NCI-H1417 treated with DMSO at 0.1 percent for 48 hours (cell line): ENCODE measurements at places on chromosomes 12 and 14.

- DNase-seq = peak; percentile 38
Measured at GRCh38 chr12:124217508-124218242, 77.2 kb upstream of the RFLNA start.

DNA sequence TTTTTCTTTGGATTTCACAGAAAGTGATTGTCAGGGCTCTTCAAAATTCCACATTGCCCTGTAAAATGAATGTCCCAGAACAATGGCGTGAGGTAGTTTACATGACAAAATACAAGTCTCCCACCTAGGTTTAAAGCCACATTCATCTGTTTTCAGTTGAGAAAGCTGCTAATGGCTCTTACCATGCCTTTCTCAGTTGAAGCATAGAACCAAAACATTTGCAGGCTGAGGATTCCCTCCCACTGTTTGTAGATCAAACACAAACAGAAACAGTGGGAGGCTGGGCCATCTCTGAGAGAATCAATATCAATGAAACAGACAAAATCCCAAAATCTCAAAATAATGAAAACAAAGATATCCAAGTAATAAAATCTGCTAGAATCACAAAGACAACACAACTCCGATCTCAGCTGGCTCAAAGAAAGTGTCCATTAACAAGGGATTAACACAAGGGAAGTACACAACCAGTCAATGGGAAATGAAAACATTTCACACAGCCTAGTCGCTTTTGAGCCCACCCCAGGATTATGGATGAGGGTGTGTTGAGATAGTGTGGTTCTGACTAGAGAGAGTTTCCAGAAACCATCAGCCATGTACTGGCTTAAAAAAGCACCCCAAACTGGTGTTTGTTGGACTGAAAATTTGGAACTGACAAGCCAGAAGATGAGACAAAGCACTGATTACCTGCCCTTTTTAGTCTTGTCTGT lies 54.5 kb upstream of the TMEM260 start:
- no peak for DNase-seq

GRCh38 chr12:3186546-3187215 lies 109.5 kb downstream of the TSPAN9 start:
- no peak for DNase-seq

DNA sequence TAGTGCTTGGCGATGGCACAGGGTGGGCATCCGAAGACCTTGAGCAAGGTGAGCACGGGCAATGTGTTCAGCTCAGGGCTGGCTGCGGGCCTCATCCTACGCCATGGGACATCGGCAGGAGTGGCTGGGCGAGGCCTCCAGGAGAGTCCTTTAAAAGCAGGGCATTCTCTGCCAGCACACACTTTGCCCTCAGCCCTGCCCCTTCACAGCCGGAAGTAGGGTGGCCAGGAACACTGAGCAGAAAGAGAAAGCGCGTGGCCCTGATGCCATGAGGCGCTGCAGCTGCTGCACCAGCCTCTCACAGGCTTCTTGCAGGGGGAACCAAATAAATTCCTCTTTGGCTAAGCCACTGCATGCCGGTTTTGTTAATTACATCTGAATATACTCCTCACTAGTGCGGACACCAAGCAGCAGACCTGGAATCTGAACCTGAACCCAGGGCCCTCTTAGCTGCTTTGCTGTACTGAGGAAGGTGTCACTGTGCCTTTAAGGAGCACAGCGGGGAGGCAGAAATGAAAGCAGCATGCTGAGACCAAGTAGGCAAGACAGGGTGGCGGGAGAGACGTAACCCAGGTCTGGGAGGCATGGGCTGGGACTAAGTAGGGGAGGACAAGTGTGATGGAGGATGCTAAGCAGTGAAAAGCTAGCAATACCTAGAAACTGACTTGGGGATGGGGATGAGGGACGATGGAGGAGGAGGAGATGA lies 155.2 kb downstream of the TTC7B start:
- DNase-seq = no peak

GRCh38 chr12:57549909-57550640 lies at the start of gene KIF5A:
Gene KIF5A (plus strand): TSS chr12:57550044. CDS start chr12:57550272, 228 bp downstream.
- no peak for DNase-seq

GRCh38 chr12:3311491-3312103 lies 179.4 kb upstream of the PRMT8 start:
- DNase-seq = no peak

DNA sequence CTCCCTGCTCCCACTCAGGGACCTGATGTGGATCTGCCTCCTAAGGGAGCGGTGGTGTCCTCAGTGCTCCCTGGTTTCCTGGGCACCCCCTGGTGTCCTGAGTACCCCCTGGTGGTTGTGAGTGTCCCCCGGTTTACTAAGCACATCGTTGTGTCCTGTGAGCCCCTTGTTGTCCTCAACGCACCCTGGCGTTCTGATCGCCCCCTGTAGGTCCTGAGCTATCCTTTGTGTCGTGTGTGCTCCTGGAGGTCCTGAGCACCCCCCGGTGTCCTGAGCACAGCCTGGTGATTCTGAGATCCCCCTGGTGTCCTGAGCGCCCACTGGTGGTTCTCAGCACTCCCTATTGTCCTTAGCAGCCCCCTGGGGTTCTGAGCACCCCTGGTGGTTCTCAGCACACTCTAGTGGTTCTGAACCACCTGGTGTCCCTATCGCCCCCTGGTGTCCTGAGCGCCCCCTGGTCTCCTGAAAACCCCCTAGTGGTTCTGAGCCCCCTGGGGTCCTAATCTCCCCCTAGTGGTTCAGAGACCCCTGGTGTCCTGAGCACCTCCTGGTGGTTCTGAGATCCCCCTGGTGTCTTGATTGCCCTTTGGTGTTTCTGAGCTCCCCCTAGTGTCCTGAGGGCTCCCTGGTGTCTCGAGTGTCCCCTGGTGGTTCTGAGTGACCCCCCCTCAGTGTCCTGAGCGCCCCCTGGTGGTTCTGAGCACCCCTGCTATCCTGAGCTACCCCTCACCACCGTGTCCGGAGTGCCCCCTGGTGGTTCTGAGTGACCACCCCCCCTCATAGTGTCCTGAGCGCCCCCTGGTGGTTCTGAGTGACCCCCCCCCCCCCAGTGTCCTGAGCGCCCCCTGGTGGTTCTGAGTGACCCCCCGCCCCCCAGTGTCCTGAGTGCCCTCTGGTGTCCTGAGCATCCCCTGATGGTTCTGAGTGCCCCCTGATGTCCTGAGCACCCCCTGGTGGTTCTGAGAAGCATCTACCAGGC lies 615.1 kb downstream of the TMEM121 start:
- no peak for DNase-seq

DNA sequence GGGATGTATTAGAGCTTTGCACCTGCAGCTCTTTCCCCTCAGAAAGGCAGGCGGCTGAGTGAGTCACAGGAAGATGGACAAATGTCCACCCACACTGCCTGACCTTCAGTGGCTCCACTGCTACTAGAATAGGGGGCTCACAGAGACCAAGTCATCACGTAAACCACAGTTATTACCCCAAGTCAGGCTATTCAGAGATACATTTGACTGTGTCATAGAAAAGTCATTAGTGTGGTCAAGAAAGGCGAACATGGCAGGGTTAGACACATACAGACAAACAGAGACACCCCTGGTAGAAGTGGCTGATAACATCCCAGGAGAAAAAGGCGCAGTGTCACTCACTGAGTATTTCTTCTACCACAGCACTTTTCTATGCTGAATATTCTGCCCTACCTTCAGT lies 36.0 kb downstream of the GCH1 start:
- DNase-seq = no peak

DNA sequence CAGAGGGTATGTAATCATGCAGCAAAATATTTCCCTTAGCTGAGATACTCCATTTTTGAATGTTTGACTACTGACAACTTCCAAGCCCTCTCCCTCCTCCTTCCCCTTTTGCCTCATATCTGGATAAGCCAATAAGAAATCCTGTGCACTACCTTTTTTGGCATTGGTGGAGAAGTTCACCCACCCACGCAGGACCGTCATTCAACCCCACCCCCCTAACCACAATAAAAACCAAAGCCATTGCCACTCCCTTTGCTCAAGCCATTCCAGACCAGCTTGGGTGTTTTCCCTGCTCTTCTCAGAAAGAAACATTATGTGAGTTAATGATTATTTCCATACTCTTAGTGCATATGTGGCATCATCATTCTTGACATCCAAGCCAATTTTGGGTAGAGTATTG lies 176.7 kb downstream of the PTPN11 start:
- DNase-seq = no peak

- no peak for DNase-seq
Measured at GRCh38 chr14:92259613-92260357, 63.2 kb upstream of the SLC24A4 start.

DNA sequence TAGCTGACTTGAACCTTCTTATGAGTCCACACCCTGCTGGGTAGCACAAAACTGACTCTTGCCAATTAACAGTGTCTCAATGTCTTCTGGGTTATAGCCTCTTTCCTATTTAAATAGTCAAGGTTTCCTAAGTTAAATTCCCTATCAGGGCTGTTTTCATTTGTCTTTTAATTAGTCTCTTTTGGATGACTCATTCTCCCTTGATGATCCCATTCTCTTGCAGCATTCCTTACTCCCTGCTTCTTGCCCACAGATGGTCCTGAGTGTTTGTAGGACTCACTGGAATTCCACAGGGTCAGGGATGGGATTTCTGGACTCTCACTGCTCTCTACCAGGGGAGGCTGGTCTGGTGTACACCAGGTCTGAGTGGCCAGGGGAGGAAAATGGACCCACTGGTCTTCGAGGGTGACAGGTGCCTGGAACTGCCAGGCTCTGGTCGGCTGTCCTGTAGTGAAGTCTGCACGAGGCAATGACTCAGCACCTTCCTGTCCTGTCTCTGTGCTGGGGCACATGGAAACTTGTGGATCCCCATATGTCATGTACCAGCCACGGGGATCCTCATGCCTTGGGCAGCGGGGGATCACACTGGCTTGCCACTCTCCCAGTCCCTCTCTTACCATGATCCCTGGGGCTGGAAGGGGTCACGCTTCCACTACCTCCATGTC lies 236.5 kb upstream of the PELI2 start:
- DNase-seq = no peak

DNA sequence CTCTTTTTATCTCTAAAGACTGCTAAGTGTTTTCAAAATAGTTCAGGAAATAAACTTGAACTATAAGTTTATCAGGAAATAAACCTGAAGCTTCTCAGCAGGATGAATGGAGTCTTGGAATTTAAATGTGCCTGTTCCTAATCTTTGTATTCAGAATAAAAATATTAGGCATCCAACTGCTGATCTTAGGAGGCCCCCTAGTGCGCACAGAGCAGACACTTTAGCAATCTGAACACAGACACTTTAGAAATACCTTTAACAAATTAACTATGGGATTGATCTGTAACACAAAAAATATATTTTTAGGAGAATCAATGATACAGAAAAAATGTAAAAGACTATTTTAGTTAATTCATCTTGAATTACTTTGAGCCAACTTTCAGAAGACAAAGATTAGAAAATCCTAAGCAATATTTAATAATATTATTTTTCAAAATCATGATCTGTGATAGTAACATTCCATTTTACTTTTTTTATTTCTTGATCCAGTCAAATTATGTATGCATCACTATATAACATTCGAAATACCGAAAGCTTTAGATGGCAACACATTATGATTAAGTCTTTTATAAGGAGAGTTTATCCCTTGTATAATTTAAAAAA lies 80.9 kb downstream of the SLC41A2 start:
- DNase-seq = no peak

- no peak for DNase-seq
Measured at GRCh38 chr12:76664731-76665130, 99.2 kb upstream of the ZDHHC17 start.

DNA sequence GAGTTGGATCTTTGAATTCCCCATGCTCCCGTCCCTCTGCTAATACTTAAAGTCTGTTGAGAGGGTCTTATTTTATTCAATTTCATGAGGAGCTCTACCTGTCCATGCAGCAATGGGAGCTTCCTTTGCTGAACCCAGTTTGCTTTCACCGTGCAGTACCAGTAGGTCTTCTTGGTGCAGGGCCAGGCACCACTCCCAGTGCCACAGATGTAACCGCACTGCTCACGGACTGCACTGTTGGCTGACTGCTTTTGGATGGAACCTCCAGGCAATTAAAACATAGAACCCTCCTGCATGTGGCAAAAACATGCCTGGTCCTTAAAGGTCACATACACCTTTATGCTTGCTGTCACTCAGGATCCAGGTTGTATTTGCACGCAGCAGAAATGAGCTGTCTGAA lies 9.3 kb upstream of the CABP1 start:
- no peak for DNase-seq

DNA sequence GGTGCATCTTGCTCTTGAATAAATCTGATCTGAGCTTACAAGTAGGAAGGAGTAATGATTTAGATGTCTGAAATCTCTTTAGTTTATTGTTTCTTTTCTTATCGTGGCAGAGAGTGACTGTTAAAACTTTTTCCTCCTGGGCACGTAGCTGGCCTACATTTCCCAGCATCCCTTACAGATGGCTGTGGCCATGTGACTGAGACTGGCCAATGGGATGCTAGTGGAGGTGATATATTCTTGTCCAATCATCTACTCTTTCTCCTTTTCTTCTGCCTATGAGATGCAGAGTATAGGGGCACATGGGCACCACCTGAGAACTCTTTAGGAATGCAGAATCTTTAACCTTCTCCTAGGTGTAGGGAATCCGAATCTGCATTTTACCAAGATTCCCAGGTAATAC lies 237.3 kb downstream of the RGS6 start:
- no peak for DNase-seq

GRCh38 chr12:65308601-65309071 lies 30.2 kb downstream of the MSRB3 start:
- no peak for DNase-seq

DNA sequence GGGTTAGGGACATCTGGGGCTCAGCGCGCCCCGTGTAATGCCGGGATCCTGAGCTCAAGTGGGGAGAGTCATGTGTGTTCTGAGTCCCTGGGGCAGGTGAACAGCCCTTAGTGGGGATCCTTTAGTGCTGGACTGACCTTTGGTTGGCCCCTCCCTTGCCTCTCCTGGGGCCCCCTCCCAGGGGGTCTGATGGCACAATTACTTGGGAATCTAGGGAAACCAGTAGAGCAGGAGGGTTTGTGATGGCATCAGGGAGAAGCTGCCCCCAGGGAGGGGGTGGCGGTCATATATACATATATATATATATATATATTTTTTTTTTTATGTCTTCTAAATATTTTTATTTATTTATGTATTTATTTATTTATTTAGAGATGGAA lies at the start of gene MORN3:
MORN3 (minus strand) TSS at position 134 of the 380 bp plus-strand sequence. CDS start 171 bp downstream, outside the sequence.
- no peak for DNase-seq

DNA sequence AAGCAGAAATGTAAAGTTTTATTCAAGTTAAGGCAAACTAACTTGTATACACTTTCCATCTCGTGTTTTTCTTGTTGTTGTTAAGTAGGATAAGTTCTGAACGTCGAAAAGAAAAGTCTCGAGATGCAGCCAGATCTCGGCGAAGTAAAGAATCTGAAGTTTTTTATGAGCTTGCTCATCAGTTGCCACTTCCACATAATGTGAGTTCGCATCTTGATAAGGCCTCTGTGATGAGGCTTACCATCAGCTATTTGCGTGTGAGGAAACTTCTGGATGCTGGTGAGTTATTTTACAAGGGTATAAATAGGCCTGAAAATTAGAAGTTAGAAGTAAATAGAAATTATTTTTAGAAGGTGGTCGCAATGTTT lies 25.0 kb downstream of the HIF1A start:
- DNase-seq = no peak

GRCh38 chr14:23697680-23698079 lies 61.5 kb downstream of the DHRS2 start:
- DNase-seq = no peak

- no peak for DNase-seq
Measured at GRCh38 chr14:92273166-92273565, 49.8 kb upstream of the SLC24A4 start.

GRCh38 chr12:62794218-62794583 lies 140.7 kb downstream of the PPM1H start:
- no peak for DNase-seq
